ENCODE measurements at places on chromosomes 11 and 22.

GRCh38 chr22:35894464-35894878 is 134.2 kb downstream of the RBFOX2 start:
- DNase-seq = no peak

DNA sequence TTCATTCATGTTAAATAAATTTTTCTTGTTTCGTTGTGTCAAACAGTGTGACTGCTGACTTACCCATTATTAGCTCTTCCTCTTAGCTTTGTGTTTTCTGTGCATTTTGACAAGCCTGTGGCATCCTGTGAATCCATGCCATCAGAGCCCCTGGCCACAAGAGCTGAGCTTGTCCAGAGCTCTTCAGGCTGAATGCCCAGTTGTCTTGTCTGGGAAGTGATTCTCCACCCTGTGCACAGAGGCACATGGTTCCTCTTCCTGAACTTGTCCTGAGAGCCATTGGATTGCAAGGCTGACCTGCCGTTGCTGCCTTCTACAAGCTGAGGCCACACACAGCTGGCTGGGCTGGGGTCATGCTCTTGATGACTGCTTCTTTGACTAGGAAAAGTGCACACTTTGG is 64.1 kb downstream of the PPP6R3 start:
- no peak for DNase-seq

DNA sequence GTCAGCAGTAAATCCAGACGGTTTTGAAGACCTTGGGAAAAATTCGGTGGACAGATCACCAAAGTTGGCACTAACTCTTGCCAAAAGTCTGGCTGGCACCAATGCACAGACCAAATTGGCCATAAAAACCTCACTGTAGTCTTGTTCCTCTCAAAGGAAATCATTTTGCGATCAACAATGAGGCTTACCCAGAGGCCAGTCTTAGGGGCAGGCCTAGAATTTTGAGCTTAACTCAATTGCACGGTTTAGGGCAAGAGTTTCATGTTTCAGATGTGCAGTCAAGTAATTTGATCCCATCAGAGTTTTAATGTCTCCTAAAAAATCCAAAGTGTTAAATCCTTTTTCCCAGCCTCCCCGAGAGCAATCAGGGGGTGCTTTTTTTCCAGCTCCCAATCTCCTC is 19.0 kb downstream of the MPPED2 start:
- peak; percentile 62 for DNase-seq

DNA sequence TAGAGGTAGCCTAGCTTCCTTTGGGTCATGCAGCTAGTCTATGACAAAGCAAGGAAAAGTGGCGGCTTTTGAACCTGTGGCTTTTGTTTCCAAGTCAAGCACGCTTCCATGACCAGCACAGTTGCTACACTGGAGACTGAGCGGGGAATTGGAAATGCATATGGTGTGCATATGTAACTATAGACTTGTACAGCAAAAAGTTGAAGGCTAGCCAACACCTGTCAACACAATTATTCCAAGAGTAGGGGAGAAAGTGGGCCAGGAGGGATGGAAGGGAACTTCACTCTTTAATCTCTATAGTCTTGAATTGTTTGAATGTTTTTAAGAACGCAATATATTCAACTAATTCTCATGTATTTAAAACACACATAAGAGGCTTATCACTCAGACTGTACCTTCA is 218.5 kb upstream of the CADM1 start:
- no peak for DNase-seq

GRCh38 chr22:20396639-20397038 is 2.7 kb downstream of the ZNF74 start:
- no peak for DNase-seq

- peak; percentile 62 for DNase-seq
These were observed 153.9 kb upstream of the ZC3H12C start for GRCh38 chr11:109939166-109939810.

DNA sequence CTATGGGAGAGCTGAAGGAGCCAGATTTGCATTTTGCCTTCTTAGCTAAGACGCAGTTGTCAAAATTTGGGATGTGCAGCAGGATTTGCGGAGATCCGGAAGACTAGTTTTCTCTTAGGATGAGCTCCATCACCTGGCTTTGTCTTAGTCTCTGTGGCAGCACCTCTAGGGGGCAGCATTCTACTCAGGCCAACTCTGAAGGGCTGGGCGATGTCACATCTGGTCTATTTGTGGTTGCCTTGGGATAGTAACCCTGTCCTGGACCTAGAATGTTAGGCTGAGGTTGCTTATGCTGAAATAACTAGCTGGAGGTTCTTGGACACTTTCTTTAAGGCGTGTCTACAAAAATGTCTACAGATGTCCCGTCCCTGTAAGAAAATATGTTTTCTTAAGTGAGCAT is 116.2 kb downstream of the FAT3 start:
- DNase-seq = no peak

DNA sequence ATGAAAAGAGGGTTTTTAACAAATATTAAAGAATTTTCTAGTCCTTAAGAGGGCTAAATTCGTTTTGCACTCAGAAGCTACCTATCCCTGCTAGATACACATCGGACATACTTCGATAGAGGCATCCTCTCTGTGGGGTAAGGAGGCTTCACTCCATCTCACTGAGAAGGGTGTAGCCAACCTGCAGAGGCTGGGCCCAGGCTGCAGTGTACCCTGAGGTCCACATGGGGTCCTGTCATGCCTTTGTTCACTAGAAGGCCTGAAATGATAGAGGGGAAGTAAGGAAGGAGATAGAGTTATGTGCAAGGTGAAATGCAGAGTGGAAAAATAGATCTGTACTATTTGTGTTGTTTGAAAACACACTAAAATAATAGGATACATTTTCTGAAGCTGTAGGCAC is 45.6 kb downstream of the IGSF9B start:
- DNase-seq = no peak

GRCh38 chr11:87013912-87014825 is 23.6 kb upstream of the TMEM135 start:
- peak; percentile 60 for DNase-seq

- DNase-seq = no peak
These were observed 1514.0 kb downstream of the FAM181B start for GRCh38 chr11:81219661-81220060.

GRCh38 chr22:29877620-29878019 is 5.4 kb upstream of the MTMR3 start:
- no peak for DNase-seq

GRCh38 chr11:125451400-125452124 is 44.5 kb downstream of the FEZ1 start:
- peak; percentile 47 for DNase-seq

GRCh38 chr11:110355011-110355744 is 58.8 kb upstream of the RDX start:
- no peak for DNase-seq
